Natural killer cell (primary cell): ENCODE measurements at places on chromosomes 11 and 22. TPM values are rescaled to one million over a fixed set of nuclear protein-coding genes. Genes with fewer than 3 reads are reported as not detected.

GPR152 gene
- not detected for total RNA-seq

ART1 gene
- total RNA-seq = not detected

KIAA0930 gene
- 38.4 TPM for total RNA-seq

DRD4 gene
- total RNA-seq = 0.49 TPM

RIC3 gene
- 3.5 TPM for total RNA-seq

OR52H1 gene
- 0.26 TPM for total RNA-seq

OVOL1 gene
- total RNA-seq = 0.12 TPM

GUCY1A2 gene
- total RNA-seq = 0.15 TPM

UBQLN3 gene
- 0.20 TPM for total RNA-seq

PRSS23 gene
- 79.3 TPM for total RNA-seq

DNA sequence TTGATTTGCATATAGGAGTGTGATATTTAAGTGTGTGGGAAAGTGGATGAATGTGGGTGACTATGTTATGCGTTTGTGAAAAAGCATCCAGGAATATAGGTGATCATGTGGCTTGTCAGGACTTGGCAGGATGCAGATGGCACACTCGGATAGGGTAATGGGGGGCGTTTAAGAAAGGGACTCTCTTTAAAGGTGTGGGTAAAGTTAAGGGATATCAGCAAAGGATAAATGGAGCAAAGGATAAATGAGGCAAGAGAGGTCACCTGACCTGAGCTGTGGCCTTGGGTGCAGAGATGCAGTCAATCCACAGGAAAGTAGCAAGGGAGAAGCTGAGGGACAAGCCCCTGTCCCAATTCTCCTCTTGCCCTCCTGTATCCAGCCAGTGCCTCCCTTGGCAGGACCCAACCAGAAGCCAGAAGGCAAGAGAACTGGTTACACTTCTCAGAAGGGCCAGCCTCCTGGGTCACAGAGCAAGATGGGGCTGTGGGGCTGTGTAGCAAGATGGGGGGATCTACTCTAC lies 47.5 kb upstream of the GRAMD1B start:
- H3K27ac ChIP-seq = no peak overlapping the region
- no peak for DNase-seq
- peaks cover 21% of the 10 kb centered on the region for H3K4me1 ChIP-seq

GRCh38 chr11:85889676-85890579 lies 34.7 kb downstream of the CCDC83 start:
- no peak overlapping the region for H3K27ac ChIP-seq
- no peak for DNase-seq
- no peaks in the 10 kb centered on the region for H3K36me3 ChIP-seq
- H3K27me3 ChIP-seq = no peaks in the 10 kb centered on the region
- H3K4me1 ChIP-seq = no peaks in the 10 kb centered on the region

DNA sequence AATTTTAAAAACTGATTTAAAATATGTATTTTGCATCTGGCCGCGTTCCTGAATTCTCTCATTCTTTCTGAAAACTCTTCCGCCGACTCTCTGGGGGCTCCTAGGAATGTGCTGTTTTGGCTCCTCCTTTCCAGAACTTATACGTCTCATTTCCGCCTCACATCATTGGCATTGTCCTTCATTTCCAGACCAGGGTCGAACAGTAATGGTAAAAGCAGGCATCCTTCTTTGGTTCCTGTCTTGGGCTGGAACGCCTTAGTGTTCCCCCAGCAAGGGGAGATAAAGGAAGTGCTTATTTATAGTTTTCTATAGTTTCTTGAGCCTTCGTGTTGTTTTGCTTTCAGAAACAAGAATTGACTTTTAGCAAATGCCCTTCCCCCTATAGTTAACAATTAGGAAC lies 10.9 kb upstream of the TNNT3 start:
- no peak for DNase-seq
- H3K4me3 ChIP-seq = no peak overlapping the region
- H3K36me3 ChIP-seq = no peaks in the 10 kb centered on the region
- peaks cover 3% of the 10 kb centered on the region for H3K4me1 ChIP-seq
- no peaks in the 10 kb centered on the region for H3K27me3 ChIP-seq
- no peak overlapping the region for H3K27ac ChIP-seq

GRCh38 chr11:33399421-33399820 lies 142.2 kb downstream of the HIPK3 start:
- no peaks in the 10 kb centered on the region for H3K4me1 ChIP-seq
- no peaks in the 10 kb centered on the region for H3K36me3 ChIP-seq
- H3K27ac ChIP-seq = no peak overlapping the region

DNA sequence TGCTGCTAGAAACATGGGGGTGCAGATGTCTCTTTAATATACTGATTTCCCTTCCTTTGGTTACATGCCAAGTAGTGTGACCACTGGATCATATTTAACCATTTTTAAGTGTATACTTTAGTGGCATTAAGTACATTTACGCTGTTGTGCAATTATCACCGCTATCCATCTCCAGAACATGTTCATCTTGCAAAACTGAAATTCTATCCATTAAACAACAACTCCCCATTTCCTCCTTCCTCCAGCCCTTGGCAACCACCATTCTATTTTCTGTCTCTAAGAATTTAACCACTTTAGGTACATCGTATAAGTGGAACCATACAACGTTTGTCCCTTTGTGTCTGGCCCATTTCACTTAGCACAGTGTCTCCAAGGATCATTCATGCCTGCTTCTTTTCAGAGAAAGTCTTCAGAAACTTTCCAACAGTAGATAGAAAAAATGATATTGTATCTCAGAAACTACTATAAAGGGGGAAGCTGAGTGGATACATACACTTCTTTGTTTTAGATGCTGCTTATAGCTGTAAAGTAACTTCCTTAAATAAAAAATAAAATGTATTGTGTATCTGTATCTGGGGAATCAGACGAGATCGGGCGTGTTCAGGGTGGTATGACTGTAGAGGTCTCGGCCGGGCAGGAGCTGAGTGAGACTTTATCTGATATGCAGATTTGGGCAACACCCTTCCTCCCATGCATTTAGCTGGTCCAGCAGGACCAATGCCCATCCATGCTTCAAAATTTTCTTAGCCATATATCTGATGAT lies 44.6 kb upstream of the ZBED5 start:
- H3K4me3 ChIP-seq = no peak overlapping the region
- H3K27me3 ChIP-seq = no peaks in the 10 kb centered on the region
- no peak overlapping the region for H3K27ac ChIP-seq
- H3K4me1 ChIP-seq = peaks cover 21% of the 10 kb centered on the region
- no peak for DNase-seq

DNA sequence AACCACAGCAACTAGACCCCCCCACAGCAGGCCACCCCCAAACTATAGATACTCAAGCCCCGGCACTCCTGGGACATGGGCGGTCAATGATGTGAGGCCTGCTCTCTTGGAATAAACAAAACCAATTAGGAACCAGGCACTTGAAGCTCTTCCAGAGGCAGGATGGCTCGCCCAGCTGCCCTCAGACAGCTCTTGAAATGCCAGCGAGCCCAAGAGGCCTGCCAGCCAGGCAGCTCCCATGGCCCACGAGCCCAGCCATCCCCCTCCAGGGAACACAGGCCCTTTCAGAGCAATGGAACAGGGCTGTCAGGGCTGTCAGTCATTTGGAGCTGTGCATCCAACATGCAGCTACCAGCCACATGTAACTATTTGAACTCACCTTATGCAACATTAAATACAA lies 34.0 kb upstream of the TFIP11 start:
- peak overlapping the region; percentile 13 for H3K27ac ChIP-seq
- H3K4me1 ChIP-seq = peaks cover 89% of the 10 kb centered on the region
- no peak for DNase-seq
- peaks cover 33% of the 10 kb centered on the region for H3K36me3 ChIP-seq
- H3K27me3 ChIP-seq = no peaks in the 10 kb centered on the region

DNA sequence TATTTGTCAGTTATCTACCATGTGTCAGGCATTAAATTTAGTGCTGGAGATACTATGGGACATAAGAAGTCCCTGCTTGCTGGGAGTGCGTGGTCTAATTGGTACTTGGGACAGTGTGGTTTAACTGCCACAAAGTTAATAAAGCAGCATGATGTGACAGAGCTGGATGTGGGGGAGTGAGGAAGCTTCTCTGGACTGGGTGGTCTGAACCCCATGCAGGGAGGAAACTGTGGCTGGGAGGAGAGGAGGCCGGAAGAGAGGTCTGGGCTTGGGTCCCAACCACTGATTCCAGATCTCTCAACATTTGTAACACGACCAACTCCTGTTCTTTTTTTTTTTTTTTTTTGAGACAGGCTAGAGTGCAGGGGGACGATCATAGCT lies 37.1 kb downstream of the ST3GAL4 start:
- no peaks in the 10 kb centered on the region for H3K27me3 ChIP-seq
- DNase-seq = no peak
- H3K27ac ChIP-seq = peak overlapping the region; percentile 0
- H3K4me3 ChIP-seq = no peak overlapping the region
- H3K4me1 ChIP-seq = peaks cover 24% of the 10 kb centered on the region

DNA sequence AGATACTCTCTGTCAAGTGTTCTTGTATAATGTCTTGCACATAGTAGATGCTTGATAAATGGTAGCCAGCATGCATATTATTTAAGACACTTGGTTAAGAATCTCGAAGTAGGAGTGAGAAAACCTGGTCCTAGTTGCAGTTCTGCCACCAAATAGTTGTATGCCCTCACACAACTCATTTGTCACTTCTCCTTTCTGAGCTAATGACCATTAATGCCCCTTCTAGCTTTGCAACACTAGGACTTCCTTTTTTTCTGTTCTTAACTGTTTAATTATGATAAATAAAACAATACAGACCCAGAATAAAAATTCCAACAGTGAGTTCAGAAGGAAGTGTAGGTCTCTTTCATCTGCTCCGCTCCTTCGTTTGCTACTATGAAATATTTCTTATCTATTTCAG lies 453.6 kb downstream of the TMEM135 start:
- H3K36me3 ChIP-seq = no peaks in the 10 kb centered on the region
- H3K4me3 ChIP-seq = no peak overlapping the region
- H3K4me1 ChIP-seq = no peaks in the 10 kb centered on the region
- no peaks in the 10 kb centered on the region for H3K27me3 ChIP-seq

DNA sequence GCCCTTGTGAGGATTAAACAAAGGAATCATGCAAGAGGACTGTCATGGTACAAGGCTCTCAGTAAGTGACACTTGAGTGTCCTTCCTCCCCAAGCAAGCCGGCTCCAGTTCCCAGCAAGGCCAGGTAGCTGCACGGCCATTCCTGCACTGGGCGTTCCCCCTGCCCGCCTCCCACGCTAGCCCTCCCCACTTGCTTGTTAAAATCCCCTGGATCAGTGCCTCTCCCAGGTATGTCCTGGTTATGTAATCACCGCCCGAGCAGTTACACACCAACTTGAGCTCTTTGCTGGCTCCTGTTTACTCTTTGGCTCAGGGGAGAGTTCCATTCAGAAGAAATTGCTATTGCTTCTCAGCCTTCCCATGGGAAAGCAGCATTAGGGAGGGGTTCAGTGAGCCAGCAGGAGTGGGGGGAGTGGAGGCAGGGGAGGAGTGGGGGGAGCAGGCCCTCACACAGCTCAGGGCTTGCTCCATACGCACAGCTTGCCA lies 19.4 kb upstream of the MYEOV start:
- H3K36me3 ChIP-seq = no peaks in the 10 kb centered on the region
- no peak for DNase-seq
- no peak overlapping the region for H3K27ac ChIP-seq
- no peaks in the 10 kb centered on the region for H3K4me1 ChIP-seq
- no peaks in the 10 kb centered on the region for H3K27me3 ChIP-seq
- H3K4me3 ChIP-seq = no peak overlapping the region

GRCh38 chr11:41795004-41795403 lies 335.6 kb upstream of the LRRC4C start:
- H3K36me3 ChIP-seq = no peaks in the 10 kb centered on the region
- no peak for DNase-seq
- no peak overlapping the region for H3K27ac ChIP-seq
- H3K4me3 ChIP-seq = no peak overlapping the region

GRCh38 chr11:129643031-129643721 lies 172.5 kb upstream of the TMEM45B start:
- no peaks in the 10 kb centered on the region for H3K36me3 ChIP-seq
- H3K4me1 ChIP-seq = no peaks in the 10 kb centered on the region
- no peaks in the 10 kb centered on the region for H3K27me3 ChIP-seq
- no peak overlapping the region for H3K4me3 ChIP-seq

GRCh38 chr11:23364076-23364475 lies 503.8 kb upstream of the CCDC179 start:
- no peak overlapping the region for H3K4me3 ChIP-seq
- H3K36me3 ChIP-seq = no peaks in the 10 kb centered on the region
- no peaks in the 10 kb centered on the region for H3K4me1 ChIP-seq
- no peak for DNase-seq
- no peak overlapping the region for H3K27ac ChIP-seq
- H3K27me3 ChIP-seq = no peaks in the 10 kb centered on the region
